ENCODE measurements at places on chromosomes 3 and 15. TPM values are rescaled to one million over a fixed set of nuclear protein-coding genes. Genes with fewer than 3 reads are reported as not detected.

GRCh38 chr3:179189759-179190158 lies 41.6 kb downstream of the PIK3CA start:
- DNase-seq = no peak

UCN2 gene
- not detected for total RNA-seq

DNA sequence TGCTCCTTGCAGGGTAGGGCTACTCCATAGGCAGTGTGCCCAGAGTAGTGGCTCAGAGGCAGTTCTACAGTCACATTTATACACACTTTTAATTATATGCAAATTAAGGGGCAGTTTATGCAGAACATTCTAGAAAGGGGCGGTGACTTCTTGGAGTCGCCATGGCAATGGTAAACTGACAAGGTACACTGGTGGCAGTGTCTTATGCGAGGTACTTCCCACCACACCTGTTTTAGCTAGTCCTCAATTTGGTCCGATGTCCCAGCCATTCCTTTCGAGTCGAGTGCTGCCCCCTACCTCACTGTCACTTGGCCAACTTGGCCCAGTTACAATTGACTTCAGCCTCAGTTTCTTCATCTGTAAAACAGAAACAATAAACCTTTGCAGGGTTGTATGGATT lies 3.8 kb upstream of the IRAK2 start:
- DNase-seq = no peak

DNA sequence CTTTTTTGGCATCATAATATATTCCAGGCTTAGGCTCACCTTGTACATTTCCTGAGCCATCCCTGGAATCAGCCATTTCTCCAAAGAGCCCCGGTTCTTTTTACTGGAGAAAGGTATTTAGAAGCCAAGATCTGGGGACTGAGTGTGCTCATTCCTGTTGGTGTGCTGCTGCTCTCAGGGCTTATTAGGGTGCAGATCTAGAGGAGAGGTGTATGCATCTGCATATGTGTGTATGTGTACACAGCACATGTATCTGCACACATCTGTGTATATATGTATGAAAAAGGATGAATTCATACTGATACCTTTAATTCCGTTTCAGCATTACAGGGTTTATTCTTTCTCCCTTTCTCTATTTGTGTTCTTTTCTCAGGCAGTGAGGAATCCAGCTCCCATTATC lies 162.1 kb upstream of the BHLHE40 start:
- no peak for DNase-seq

GRCh38 chr15:44666210-44667038 lies 3.0 kb upstream of the SPG11 start:
- no peak for DNase-seq

- DNase-seq = no peak
Observed at GRCh38 chr3:550471-550870, 353.9 kb downstream of the CHL1 start.

PLOD2 gene
- total RNA-seq = 1.3 TPM

GFM1 gene
- total RNA-seq = 63.9 TPM

- DNase-seq = no peak
Observed at GRCh38 chr3:113695431-113695785, 1.0 kb downstream of the USF3 start.
